ENCODE measurements at places on chromosomes 1 and 21. TPM values are rescaled to one million over a fixed set of nuclear protein-coding genes. Genes with fewer than 3 reads are reported as not detected.

- peak; percentile 51 for DNase-seq
These were observed at the start of gene LBR for GRCh38 chr1:225427235-225428067. LBR (minus strand) TSS chr1:225428038; CDS start chr1:225424075, 3,963 bp downstream.

GRCh38 chr1:100463791-100464424 lies 74.0 kb upstream of the GPR88 start:
- peak; percentile 29 for DNase-seq

- DNase-seq: no peak
These were observed at the start of gene RIPPLY3 for GRCh38 chr21:37006486-37007291. RIPPLY3 (plus strand) TSS chr21:37006702; CDS start chr21:37006773, 71 bp downstream.

DNA sequence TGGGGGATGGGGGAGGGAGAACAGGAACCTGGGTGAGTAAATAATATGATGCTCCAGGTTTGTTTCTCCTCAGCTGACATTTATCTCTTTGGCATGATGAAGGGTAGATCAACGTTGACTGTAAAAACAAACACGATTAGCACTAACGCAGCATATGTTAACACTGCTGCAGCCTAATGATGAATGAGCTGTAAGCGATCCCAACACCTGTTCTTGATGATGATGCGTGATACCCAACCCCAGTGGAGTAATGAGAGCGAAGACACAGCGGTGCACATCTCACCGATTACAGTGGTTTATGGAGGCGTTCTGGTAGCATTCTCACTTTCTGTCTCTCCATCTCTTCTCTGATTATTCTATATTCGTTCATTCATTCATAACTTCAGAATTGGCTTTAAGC lies 640.4 kb downstream of the USP25 start:
- peak; percentile 94 for DNase-seq

GRCh38 chr1:246651012-246651695 lies 73.1 kb upstream of the SCCPDH start:
- DNase-seq: no peak

- DNase-seq: no peak
These were observed 14.8 kb upstream of the SLC27A3 start for GRCh38 chr1:153760440-153760839.

- peak; percentile 11 for DNase-seq
These were observed 140.8 kb downstream of the ZNF644 start for GRCh38 chr1:90881034-90881433.

GRCh38 chr1:10635085-10635896 lies 160.5 kb downstream of the PEX14 start:
- peak; percentile 60 for DNase-seq

CZIB gene
- 65.5 TPM for total RNA-seq

TTC34 gene
- total RNA-seq: 0.38 TPM

CLCA4 gene
- total RNA-seq: not detected

MYOM3 gene
- not detected for total RNA-seq

SYPL2 gene
- total RNA-seq: 0.65 TPM
